Fibroblast of skin of right quadriceps (primary cell): ENCODE measurements at places on chromosomes 2 and 18.

DNA sequence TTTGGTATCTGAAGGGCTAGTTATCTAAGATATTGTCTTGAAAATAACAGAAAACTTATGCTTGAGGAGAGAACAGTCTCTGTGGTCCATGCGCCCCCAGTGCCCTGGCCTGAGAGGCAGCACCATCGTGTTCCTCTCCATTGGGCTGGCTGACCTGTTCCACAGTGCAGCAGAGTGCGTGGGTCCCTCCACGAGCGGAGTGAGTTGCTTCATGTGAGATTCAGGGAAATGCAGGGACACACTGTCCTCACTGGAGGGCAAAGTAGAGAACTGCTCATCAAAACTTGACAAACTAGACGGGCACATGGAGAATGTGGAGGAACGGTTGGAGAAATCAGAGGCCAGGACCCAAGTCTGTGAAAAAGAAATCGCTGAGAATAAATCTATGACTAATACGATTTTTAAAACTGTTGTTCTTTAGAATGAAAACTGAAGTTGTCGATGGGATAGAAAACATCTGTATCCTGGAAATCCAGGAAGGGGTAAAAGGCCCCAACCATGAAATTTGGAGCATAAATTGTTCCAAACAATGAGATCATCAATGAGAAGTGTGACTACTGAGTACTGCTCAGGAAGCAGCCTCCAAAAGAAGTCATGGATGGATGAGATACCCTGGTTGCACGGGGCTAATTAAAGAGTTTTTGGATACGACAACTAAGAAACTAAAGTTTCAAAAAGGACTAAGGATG lies 58.1 kb downstream of the REV1 start:
- no peak for DNase-seq

DNA sequence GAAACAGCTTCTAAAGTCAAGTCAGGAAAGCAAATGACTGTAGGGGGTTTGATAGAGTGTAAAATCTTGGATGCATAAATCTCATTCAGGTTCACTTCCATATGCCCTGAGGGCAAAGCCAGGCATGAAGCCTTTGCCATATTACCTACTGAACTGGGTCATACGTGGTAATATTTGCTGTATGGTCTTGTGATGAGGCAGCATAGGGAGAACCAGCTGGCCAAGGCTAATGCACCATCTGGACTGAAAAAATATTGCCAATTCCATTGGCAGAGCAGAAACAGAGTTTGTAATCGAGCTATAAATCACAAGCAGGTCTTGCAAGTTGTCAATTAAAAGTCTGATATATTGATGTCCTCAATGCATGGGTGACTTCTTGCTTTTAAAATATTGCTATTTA lies 243.8 kb downstream of the ERBB4 start:
- no peak for DNase-seq

DNA sequence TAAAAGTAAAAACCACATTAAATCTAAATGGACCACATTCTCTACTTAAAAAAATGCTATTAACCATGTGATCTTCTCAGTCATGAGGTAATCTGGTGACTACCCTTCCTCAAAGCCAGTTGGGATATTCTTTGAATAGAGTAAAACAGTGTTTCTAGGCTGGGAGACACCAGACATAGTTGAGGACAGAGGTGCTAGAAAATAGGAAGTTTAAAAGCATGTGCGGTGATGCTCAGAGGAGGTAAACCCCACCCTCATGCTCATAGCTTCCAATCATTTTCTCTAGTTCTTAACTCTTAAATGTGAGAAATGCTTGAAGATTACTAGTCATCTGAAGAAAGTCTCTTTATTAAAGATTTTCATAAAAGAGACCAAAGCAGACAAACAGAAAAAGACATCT lies 30.7 kb upstream of the ELAC1 start:
- DNase-seq, result no peak

- no peak for DNase-seq
These were observed 308.4 kb downstream of the NAPG start for GRCh38 chr18:10834128-10834815.

- no peak for DNase-seq
These were observed 35.6 kb upstream of the PRLH start for GRCh38 chr2:237530472-237531433.

DNA sequence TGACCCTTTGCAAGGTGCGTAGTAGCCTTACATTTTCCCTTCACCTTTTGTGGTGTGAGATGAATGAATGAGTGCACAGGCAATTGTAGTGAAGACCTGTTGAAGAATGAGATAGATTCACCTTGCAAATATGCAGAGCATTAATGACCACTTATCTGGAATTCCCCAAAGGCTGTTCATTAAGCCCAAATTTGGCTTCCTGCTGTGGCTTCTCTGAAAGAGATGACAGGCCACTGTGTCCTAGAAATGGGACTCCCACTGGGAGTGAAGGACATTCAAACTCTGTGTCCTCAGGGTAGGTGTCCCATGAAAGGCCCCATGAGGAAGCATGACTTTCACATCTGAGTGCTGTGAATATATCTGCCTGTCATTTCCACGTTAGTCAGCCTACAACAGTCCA lies 1821.8 kb upstream of the PIK3C3 start:
- no peak for DNase-seq

DNA sequence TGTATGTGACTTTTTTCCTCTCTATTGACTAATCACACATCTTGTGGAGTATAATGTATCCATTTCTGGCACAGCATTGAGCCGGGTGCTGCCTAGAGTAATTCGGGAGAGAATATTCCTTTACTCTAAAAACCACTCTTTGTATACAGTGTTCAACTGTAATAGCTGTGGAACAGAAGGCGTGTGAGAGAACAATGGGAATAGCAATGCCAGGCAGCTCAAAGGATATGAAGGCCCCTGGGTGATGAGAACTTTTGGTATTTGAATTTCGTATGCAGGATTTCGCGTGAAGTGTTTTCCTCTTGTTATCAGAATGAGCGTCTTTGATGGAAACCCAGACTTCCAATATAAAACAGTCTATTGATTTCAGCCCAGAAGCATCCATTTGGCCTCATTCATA lies 84.6 kb upstream of the MAP3K20 start:
- DNase-seq, result no peak

DNA sequence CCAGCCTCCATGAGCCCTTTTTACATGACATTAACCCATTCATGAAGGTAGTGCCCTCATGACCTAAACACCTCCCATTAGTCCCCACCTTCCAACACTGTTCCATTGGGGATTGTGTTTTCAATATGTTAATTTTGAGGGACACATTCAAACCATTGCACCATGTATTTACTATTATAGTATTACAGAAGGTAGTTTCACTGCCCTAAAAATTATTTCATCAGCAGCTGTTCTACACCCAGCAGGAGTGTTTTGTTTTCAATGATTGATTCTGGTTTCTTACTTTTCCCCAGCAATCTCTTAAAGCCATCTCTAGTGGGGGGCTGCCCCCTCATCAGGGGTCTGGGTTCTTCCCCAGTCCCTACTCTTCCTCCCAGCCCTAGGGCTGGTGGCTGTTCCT lies 71.9 kb downstream of the CERS6 start:
- DNase-seq, result no peak

- DNase-seq, result peak; percentile 80
These were observed 20.7 kb downstream of the B3GNT2 start for GRCh38 chr2:62216616-62217015.

- no peak for DNase-seq
These were observed 148.9 kb downstream of the TCF4 start for GRCh38 chr18:55439056-55439455.

DNA sequence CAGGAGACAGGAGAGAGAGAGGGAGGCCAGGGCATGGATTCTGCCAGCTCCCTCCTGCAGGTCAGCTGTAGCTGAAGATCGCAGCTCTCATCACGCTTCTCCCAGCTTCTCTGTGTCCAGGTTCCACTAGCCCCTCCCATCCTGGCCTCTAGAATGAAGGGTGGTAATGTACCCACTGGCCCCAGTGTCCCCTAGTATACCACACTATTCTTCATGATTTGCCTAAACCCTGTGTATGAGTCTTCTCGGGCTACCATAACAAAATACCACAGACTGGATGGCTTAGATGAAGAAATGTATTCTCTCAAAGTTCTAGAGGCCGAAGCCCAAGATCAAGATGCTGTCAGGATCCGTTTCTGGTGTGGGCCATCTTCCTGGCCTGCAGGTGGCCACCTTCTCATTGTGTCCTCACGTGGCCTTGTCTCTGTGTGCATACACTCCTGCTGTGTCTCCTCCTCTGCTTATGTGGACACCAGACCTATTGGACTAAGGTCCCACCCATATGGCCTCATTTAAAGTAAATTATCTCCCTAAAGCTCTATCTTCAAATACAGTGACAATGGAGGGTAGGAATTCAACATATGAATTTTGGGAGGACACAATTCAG lies 77.3 kb downstream of the TNFRSF11A start:
- DNase-seq, result no peak

DNA sequence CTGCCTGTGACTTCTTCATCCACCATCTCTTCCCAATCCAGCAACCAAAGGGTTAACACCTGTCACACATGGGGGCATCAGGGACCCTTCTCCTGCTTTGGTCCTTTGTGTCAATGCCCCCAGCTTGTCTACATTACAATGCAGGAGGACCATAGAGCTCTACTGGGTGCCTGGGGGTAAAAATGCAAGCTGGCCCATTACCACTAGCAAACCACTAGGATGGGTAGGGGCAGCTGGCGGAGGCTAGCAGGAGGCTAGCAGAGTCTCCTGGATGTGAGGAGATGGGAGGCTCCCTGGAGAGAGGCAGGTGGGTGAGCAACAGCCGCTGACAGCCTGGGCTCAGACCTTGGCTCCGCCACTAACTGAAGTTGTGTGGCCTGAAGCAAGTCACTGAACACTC lies 153.4 kb upstream of the SKOR2 start:
- no peak for DNase-seq

DNA sequence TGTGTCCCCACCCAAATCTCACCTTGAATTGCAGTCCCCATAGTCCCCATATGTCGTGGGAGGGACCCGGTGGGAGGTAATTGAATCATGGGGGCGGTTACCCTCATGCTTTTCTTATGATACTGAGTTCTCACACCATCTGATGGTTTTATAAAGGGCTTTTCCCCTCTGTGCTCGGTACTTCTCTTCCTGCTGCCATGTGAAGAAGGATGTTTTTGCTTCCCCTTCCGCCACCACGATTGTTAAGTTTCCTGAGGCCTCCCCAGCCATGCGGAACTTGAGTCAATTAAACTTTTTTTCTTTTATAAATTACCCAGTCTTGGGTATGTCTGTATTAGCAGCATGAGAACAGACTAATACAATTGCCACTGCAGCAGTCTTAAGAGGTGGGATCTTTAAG lies 134.9 kb downstream of the LTBP1 start:
- no peak for DNase-seq

DNA sequence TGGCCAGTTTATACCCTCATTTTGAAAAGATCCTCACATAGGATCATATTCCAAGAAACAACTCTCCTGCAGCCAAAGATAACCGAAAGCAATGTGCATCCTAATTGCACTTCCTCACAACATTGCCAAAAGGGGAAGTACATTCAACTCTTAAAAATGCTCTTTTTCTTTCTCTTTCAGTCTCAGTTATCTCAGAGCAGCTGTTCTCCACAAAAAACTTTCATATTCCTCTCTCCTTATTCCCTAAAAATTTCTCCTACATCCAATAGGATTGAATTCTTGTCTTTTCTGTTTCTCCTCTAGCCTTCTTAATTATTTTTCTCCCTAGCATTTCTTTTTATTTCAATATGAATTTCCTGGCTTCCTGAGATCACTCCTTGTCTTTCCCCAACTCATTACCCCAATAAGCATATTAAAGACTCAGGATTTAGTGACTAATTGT lies 7.4 kb upstream of the VRK2 start:
- peak; percentile 44 for DNase-seq

DNA sequence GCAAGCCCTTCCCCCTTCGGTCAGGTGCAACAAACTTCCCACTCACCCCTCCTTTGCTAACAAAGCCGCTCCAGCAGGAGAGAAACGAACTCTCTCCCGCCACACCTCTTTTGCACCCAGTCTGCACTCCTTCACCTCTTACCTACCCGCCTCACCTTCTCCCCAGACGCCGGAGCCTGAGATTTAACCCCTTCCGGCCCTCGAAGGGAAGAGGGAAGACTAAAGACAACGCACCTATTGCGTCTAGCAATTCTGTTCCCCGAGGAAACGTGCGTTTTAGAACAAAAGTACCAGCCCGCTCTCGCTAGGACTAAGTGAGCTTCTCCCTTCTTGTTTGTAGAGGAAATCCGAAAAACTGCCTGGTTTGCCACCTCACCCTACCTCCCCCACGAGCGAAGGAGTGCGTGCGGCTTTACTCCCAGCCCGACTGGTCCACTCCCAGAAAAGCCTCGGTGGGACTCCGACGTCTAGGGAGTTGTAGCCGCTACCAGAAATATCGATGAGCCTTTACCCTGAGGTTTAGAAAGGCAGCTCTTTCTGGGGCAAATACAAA lies 441 bp upstream of the PEX13 start:
- DNase-seq, result peak; percentile 76

DNA sequence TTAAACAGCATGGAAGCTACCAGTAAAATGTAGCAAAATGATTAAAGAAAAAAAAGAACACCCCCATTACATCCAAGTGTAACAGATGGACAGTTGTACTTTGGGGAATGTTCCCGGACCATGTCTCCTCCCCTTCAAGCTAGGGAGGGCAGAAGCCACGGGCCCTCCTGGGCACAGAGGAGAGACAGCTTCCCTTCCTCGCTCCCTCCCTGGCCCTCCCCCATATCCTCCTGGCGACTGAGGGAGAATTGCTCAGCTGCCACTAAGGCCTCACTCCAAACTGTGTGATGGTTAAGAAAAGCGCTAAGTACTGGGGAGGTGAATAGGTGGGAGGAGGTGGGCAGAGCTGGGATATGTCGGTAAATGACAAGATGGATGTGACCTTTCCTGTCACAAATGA lies 358.0 kb downstream of the HRH4 start:
- no peak for DNase-seq

- DNase-seq, result peak; percentile 73
These were observed 42.0 kb upstream of the MSH2 start for GRCh38 chr2:47360927-47361326.

DNA sequence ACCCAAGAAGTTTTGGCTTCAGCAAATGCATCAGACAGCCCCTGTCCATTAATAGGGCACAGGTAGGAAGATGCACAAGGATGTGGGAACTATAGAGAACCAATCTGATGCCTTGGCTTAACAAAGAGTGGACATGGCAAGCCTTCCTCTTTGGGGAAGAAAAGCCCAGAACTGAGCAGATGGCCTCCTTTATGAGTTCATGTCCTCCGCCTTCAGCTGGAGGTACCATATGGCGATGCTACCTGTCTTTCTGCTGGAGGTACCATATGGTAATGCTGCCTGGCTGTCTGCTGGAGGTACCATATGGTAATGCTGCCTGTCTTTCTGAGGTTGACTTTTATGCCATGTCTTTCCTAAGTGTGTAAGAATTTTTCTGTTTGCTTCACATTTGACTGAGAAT lies 6.0 kb downstream of the RETREG2 start:
- DNase-seq, result no peak
